RWPE2 (cell line): ENCODE measurements at places on chromosomes 7 and 10.
A peak's percentile ranks its signal among the peaks of the same experiment; 100 is the strongest.

DNA sequence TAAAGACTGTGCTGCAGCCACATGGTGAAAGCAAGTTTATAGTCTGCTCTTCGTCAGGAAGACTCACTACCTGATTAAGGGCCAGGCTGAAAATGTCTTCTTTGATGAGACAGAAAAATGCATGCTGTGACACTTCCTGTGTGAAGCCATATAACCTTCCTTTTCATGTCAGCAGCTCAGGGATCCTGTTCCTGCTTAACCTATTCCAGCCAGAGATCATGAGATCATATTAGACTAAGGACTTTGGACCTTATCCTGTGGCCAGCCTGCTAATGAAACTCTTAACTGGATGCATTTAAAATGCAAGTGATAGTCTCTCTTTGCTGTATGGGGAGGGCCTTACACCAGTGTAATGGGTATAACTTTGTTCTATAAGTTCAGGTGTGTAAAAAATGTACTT, 165.2 kb downstream of the PTEN start:
- no peak for DNase-seq

DNA sequence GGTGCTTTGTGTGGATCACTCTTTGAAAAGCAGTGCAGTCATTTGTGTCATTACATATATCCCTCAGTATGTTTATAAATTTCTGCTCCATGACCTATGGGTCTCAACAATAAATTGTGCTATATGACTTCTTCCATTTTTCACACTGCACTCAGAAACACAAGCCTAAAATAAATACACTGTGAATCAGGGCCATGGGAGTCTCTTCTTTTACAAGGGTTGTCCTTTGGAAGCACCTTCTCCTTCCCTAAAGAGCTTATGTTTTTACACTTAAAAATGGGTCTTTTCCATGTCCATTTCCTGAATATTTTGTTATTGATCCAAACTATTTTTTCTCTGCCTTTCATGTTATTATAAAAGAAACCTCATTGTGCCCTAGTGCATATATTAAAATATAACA, 108.3 kb upstream of the MEOX2 start:
- DNase-seq, result no peak

- no peak for DNase-seq
These were observed 216.0 kb downstream of the WDR37 start for GRCh38 chr10:1272079-1272776.

DNA sequence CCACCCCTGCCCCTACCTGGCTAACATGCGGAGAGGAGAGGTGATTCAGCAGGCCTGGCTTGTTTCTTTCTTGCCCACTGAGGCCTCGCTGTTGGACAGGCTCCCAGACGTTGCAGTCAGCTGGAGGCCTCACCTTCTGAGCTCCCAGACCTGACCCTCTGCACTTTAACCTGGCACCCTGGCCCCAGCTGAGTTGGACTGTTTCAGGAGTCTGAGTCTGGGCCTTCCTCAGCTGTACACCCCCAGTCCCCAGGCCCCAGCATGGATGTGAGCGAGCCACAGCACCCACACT, 35.0 kb downstream of the UNC5B start:
- DNase-seq, result no peak

DNA sequence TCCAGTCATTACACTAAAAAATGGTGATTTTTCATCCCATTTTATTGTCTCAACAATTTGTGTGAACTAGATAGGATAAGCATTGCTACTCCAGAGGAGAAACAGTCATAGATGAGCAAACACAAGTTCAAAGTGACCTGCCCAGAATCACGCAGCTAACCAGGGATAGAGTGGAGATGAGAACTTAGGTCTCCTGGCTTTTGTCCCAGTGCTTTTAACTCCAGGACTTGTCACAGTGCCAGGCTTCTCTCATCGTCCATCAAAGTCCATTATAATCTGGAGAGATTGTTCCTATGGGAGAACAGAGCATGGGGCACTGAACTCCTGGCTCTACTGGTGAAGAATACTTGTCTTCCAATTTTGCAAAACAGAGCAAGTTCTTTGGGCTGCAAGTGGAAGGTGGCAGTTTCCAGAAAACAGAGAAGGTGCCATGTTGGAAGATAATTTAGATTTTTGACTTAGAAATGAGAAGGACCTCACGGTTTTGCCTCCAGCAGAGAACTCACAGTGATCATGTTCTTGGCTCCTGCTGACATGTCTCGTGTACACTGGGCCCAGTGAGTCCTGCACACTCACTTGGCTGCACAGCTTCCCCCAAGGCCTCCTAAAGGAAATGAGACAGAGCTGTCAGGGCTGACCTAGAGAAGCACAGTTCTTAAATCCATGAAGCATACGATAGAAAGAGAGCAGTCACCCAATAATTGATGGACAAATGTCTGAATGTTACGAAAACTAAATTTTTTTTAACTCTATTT, 322.9 kb upstream of the NRP1 start:
- DNase-seq, result no peak

DNA sequence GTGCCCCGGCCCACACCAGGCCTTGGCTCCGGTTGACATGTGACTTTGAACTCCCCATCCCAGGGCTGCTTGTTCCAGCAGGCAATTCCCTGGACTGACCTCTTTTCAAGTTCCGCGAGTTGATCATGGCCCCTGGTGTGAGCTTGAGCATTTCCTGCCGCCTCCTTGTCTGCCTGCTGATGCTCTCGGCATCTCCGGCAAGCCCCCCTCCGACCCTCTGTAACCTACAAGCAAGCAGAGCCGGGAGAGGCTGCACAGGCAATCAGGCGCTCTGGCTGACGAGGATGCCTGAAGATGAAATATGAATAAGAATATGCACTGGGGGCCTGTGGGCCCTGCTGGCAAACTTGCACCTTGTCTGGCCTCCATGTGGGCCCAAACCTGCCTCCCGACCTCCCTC, 304.9 kb upstream of the MKI67 start:
- no peak for DNase-seq

DNA sequence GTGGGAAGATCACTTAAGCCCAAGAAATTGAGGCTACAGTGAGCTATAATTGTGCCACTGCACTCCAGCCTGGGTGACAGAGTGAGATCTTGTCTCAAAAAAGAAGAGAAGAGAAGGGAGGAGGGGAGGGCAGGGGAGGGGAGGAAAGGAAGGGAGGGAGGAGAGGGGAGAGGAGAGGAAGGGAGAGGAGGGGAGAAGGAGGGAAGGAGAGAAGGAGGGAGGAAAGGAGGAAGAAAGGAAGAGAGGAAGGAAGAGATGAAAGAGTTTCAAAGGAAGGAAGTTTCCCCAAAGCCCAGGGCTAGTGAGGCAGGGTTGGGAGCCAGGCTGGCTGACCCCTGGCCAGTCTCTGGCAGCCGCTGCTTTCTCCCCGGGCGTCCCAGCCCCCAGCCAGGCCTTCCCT, 32.6 kb downstream of the EPHB4 start:
- no peak for DNase-seq

- no peak for DNase-seq
These were observed 29.1 kb downstream of the FAS start for GRCh38 chr10:89019569-89020327.

- peak; percentile 32 for DNase-seq
These were observed 23.1 kb downstream of the HTRA1 start for GRCh38 chr10:122484276-122485060.

DNA sequence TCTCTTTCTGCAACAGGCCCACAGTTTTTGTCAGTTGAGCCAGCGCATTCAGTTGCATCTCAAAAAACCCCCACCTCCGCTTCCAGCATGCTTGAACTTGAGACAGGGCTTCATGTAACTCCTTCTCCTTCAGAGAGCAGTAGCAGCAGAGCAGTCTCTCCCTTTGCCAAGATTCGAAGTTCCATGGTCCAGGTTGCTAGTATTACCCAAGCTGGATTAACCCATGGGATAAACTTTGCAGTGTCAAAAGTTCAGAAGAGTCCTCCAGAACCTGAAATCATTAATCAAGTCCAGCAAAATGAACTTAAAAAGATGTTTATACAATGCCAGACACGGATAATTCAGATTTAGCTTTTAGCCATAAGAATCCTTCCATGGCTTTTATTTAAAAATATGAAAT, 45.2 kb downstream of the MCMBP start:
- no peak for DNase-seq

DNA sequence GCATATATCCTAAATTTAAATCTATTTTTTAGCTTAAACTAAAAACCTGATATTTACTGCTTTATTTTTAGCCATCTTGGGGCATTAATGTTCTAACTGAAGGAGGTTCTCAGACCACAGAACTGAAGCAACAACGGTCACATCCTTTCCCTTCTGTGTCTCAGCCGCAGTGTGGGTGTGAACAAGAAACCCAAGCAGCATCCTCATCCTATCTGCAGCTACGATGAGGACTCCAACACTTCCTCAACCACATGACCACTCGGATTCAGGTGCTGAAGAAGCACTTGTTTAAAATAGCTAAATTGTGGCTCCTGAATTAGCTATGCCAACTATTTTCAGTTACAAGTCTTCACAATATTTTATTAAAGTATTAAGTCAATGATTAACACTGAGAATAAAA, 5.3 kb downstream of the ESYT2 start:
- DNase-seq, result no peak

GRCh38 chr7:23075571-23075970, 30.0 kb upstream of the KLHL7 start:
- no peak for DNase-seq

- no peak for DNase-seq
These were observed 563.0 kb downstream of the TCERG1L start for GRCh38 chr10:130748409-130749057.

GRCh38 chr10:124674768-124675222, 69.4 kb downstream of the FAM53B start:
- no peak for DNase-seq

- DNase-seq, result no peak
These were observed 268.8 kb upstream of the LRGUK start for GRCh38 chr7:133858311-133858710.

- DNase-seq, result peak; percentile 90
These were observed 15.1 kb upstream of the SH3PXD2A start for GRCh38 chr10:103870516-103870915.
